Activated CD8-positive, alpha-beta memory T cell treated with anti-CD3 and anti-CD28 coated beads for 48 hours (primary cell): ENCODE measurements at places on chromosomes 7 and 10.

DNA sequence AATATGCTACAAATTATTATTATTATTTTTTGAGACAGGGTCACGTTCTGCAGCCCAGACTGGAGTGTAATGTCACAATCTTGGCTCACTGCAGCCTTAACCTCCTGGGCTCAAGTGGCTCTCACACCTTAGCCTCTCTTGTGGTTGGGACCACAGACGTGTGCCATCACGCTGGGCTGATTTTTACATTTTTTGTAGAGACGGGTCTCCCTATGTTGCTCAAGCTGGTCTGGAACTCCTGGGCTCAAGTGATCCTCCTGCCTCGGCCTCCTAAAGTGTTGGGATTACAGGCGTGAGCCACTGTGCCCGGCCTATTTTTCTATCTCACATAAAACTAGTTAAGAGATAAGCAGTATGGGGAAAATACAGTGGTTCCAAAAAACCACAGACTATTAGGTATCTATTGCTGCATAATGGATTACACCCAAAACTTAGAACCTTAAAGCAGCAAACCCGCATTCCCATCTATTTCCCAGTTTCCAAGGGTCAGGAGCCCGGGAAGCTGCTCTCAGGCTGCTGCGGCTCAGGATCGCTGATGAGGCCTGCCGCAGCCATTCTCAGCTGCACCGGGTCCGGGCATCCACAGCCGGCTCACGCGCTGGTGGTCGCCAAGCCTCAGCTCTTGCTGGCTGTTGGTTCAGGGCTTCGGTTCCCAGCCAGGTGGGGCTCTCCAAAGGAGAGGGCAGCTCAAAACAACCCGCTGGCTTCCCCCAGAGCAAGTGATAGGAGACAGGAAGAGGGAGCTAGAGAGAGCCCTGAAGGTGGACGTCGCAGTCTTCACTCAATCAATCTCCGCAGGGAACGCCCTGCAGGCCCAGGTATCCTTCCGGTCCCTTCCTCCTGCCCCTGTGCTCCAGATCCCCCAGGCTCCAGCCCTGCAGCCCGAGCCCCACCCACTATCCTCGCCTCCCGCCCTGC is 128.2 kb downstream of the UBE2H start:
- no peak for DNase-seq

- DNase-seq: no peak
Observed at GRCh38 chr10:98450618-98451017, 3.9 kb upstream of the HPS1 start.

DNA sequence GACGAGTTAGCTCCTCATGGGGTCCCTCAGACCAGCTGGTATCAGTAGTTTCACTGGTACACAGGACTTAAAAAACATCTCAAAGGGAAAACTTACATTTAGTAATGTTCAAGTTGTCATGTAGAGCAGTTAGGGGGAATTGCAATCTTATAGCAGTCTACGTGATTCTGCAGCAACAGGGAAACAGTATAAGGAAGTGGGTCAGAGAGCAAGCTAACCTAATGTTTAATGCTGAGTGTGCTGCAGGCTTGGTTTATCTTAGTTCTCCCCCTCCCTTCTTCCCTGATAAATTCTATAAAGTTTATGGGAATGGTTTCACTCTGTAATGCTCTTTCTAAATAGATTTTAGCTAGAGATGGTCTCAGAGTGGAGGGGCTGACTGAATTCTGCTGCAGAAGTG is 11.3 kb downstream of the SPAM1 start:
- no peak for DNase-seq

DNA sequence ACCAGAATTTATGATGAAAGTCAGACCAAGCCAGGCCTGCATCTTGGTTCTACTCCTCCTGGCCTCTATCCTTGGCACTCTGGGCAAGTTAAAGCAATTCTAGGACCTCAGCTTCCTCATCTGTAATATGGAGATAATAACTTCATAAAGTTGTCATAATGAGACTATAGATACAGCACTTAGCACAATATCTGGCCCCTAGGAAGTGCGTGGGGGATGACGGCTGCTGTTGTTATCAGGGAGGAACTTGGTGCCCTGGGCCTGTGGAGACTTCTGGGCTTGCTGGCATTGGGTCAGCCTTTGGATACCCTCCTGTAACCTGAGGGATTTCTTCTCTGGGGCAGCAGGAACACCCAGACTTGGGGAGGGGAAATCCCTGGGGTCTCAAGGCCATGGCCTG is 27.6 kb downstream of the PFKFB3 start:
- no peak for DNase-seq
